Brain pericyte (primary cell): ENCODE measurements at places on chromosomes 6 and 20.

- DNase-seq: no peak
These were observed 4.8 kb downstream of the TRPC4AP start for GRCh38 chr20:35087791-35088190.

DNA sequence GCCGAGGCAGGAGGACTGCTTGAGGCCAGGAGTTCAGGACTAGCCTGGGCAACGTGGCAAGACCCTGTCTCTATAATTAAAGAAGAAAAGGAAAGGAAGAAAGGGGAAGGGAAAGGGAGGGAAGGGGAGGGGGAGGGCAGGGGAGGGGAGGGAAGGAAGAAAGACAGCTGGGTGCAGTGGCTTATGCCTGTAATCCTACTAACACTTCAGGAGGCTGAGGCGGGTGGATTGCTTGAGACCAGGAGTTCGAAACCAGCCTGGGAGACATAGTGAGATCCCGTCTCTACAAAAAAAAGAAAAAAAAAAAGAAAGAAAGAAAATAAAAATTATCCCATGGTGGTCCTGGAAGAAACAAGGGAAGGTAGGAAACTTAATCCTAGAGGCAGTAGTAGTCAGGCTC is 33.5 kb downstream of the BCL2L1 start:
- no peak for DNase-seq

DNA sequence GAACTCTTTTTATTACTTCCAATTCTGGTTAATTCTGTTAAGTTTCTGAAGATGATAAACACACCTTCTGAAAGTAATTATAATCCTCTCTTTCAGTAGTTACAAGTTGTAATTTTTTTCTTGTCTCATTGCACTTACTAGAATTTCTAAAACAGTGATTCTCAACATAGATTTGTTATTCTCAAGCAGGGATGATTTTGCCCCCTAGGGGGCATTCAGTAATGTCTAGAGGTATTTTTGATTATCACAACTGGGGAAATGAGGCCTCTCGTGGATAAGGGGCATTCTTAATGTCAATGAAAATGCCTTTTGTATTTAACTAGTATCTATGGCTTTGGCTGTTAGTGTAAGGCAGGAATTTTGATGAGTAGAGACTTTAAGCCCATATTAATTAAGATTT is 39.4 kb upstream of the MAFB start:
- DNase-seq: no peak

GRCh38 chr6:140789466-140789865 is 1343.3 kb upstream of the GJE1 start:
- no peak for DNase-seq

DNA sequence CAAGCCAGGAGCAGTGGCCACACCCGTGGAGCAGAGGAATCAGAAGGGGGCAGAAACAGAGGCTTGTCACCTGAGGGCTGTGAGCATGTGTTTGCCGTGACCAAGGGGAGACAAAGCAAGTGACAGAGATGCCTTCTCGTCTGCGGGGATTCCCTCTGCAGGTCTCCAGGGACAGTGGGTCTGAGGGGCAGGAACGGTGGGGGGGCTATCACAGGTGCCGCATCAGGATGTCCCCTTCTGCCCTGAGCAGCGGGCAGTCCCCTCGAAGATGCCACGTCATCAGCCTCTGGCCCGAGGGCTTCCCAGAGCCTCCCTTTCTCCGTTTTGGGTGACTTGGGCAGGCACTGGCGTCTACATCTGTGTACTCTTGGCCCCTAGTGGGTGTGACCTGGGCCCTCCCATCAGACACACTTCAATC is 338.7 kb downstream of the PREX1 start:
- DNase-seq: no peak

DNA sequence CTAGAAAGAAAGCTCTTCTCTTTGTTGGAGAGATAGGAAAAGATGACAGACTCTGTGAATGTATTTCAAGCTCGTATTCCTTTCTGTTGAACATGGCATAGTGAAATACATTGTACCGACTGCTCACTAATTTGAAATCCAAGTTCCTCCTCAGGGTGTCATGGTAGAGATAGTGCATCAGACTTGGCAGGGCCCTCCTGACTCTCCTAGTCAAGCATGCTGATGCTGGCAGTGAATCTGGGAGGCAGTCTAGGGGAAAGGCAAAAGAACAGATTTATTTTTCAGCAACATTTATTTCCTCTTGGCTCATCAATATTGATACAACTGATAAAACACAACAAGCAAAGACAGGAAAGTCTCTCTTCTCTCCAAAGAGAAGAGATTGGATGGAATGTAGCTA is 356.3 kb upstream of the IRAK1BP1 start:
- no peak for DNase-seq

- DNase-seq: no peak
These were observed 653 bp downstream of the ZNF335 start for GRCh38 chr20:45971425-45971674.

GRCh38 chr20:23569570-23569969 is 1.3 kb upstream of the CST9L start:
- no peak for DNase-seq

DNA sequence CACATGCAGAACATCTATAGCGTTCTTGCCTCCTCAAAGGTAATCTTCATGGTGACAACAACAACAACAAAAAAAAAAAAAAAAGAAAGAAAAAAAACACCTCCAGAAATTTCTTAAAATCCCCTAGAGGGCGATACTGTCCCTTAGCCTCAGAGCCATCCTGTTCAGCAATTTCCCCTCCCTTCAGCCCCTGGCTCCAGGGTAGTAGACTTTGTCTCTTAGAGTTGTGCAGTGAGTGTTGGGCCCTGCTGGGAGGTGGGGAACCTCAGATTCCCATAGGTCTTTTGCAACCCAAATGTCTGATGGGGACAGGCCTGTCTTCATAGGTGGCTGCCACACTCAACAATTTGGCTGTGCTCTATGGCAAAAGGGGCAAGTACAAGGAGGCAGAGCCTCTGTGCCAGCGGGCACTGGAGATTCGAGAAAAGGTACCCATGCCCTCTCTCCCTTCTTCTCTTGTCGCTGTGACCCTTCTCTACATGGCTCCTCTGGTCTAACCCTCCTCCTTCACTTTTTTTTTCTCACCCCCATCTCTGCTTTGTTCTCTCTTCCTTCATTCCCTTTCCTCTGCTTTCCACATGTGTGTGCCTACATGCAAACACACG is 6.0 kb upstream of the PTK7 start:
- DNase-seq: no peak

DNA sequence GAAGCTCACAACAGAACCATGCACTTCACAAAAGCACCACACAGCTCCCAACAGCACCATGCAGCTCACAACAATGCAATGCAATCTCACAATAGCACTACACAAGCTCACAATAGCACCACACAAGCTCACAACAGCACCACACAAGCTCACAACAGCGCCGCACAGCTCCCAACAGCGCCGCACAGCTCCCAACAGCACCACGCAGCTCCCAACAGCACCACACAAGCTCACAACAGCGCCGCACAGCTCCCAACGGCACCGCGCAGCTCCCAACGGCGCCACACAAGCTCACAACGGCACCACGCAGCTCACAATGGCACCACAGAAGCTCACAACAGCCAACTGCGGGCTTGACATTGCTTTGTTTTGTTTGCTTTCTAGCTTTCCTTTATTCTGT is 198.1 kb downstream of the DLL1 start:
- DNase-seq: no peak

GRCh38 chr6:165562421-165563090 is 100.5 kb downstream of the PDE10A start:
- no peak for DNase-seq

- no peak for DNase-seq
These were observed 178.9 kb downstream of the DLL1 start for GRCh38 chr6:170111816-170112582.

DNA sequence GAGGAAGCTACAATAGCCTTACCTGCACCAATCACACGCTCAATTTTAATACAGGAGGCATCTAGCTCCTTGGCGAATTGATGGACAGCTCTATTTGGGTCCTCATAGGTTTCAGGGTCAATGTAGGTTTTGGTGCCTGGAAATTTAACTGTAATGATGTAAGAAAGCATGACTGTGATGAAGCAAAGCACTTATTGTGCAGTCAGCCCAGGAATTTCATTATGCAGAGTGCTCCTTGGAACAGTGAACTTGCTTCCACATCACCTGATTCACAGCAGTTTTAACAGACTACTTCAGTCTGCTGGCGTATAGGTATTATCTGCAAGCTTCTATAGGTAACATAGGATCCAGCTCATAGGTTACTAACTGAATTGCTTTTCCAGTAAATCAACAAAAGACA is 160.0 kb downstream of the EPHA7 start:
- no peak for DNase-seq

DNA sequence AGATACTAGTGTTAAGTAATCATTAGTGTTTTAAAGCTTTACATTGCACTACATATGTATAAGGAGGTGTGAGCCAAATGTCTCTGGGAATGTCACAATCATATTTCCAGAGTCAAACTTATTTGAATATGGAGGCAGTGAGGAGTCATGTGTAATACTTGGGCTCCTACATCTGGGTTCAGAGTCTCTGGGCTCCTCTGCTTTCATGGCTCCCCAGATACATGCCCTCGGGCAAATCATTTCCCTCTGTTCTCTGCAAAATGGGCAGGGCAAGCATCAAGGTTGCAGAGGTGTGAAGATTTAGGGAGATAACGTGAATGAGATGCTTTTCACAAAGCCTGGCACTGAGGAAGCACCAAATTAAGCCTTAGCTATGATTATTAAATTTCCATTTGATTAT is 138.3 kb upstream of the SGK1 start:
- no peak for DNase-seq

- no peak for DNase-seq
These were observed 21.4 kb upstream of the PRDM1 start for GRCh38 chr6:106064756-106065155.

GRCh38 chr20:56322681-56323080 is 36.1 kb upstream of the FAM210B start:
- no peak for DNase-seq

- no peak for DNase-seq
These were observed 4.9 kb downstream of the HMGA1 start for GRCh38 chr6:34241351-34242215.

GRCh38 chr6:131524695-131525336 is 48.2 kb upstream of the ARG1 start:
- DNase-seq: no peak

- no peak for DNase-seq
These were observed 79.6 kb upstream of the AHI1 start for GRCh38 chr6:135577059-135577538.

GRCh38 chr20:43068482-43068881 is 121.2 kb downstream of the PTPRT start:
- no peak for DNase-seq

- no peak for DNase-seq
These were observed 58.2 kb downstream of the PIGU start for GRCh38 chr20:34618676-34619075.

DNA sequence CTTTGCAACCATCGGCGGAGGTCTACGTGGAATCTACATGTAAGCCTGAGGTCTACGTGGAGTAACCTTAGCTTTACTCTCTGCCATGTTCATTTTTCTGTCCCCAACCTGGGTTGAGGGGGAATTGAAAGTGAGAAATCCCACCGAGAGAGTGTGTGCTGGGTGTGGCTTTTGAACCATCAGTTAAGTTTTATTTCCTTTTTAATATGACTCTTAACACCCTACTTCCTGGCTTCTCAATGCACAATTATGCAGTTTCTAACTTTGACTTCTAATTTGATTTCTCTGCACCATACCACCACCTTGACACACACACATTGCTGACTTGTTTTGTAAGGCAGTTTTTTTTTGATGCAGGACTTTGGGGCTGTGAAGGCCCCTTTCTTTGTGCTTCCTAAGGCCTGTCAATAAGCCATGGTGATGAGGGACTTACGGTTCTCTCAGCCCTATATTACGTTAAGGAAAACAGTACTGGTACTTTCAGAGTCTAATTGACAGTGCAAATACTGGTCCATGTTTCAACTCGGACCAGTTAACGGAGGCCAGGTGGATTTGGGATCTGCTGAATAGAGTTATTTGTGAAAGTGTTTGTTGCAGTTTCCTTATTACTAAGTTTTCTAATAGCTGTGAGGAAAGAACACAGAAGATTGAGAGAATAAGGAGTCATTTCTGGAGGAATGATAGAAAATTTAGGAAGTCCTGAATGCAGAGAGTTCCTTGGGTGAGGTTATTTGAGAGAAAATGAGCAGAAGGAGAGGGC is 206.5 kb downstream of the JARID2 start:
- no peak for DNase-seq

DNA sequence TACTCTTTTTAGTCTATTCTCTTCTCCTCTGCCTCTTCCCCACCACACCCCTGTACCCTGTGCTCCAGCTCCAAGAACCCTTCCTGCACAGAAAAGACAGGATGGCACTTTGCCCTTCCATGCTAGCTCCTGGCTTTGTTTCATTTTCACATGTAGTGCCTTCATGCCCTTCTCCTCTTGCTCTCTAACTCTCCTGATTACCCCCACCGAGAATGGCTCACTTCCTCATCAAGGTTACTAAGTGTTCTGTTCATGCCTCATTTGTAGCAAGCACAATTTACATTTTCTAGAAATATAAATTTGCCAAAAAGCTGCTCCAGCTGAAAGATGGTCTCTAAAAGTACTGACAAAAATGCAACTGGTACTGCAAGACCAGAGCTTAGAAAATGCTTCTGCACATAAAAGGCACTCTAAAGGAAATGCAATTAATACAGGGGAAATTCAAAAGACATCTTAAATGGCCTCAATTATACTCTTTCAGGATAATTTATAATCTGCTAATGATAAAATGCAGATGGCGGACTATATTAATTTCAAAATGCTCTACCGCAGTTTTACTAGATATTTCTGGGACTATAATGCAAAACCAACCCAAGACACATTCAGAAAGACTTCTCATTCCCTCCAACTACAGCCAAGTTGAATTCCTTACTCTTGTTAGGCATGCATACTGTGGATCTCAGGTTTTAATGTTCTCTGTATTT is 570.2 kb downstream of the PRKN start:
- DNase-seq: no peak
